ENCODE measurements at places on chromosomes 7 and 10. TPM values are rescaled to one million over a fixed set of nuclear protein-coding genes. Genes with fewer than 3 reads are reported as not detected.

Gene PALS2
- 7.3 TPM for total RNA-seq

Gene NPY4R2
- total RNA-seq = not detected

Gene FAM13C
- total RNA-seq = 14.6 TPM

Gene LIPK
- total RNA-seq = not detected

Gene HMX3
- total RNA-seq = not detected

Gene NOLC1
- 30.7 TPM for total RNA-seq

Gene PGAM2
- total RNA-seq = 4.3 TPM

Gene MYO3A
- 0.17 TPM for total RNA-seq

Gene SNCG
- 204 TPM for total RNA-seq

Measured in subcutaneous adipose tissue (tissue), 4 donors.